ENCODE measurements at places on chromosomes 3 and 15. TPM values are rescaled to one million over a fixed set of nuclear protein-coding genes. Genes with fewer than 3 reads are reported as not detected.

Gene LDHAL6B
- total RNA-seq = not detected

Gene LTK
- 0.07 TPM for total RNA-seq

DNA sequence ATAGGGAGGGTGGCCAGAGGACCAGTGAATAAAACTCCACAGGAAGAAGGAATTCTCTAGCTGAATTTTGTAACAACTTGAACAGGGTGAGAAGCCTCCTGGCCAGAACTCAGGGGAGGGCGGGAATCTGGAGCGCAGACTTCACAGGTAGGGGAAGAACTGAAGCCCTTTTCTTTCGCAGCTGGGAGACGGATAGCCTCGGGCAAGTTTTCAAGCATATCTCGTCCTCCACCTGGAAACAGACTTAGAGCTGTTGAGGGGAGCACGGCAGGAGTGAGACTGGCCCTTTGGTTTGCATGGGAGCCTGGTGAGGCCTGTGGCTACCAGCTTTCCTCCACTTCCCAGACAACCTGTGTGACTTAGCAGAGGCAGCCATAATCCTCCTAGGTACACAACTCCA, 10.9 kb upstream of the RPL39L start:
- no peak for DNase-seq

- DNase-seq = peak; percentile 27
Measured at GRCh38 chr3:48180531-48181253, 7.5 kb downstream of the CDC25A start.

GRCh38 chr3:3260870-3261269, 81.4 kb upstream of the CRBN start:
- DNase-seq = no peak

DNA sequence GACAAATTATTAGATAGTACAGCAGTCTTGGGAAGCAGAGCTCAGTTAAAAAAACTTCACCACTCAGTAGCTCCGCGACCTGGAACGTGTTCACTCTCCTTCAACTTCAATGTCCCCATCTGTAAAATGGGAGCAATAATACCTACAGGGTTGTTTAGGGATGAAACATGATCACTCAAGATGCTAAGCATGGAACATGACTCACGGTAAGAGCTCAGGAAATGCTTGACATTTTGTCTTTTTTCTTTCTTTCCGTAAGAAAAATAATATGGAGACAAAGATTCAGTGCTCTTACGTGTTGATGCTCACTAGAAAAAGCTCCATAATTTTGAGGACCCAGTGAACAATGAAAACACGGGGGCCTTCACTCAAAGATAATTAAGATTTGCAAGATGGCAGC, 606.7 kb upstream of the MDFIC2 start:
- DNase-seq = no peak

DNA sequence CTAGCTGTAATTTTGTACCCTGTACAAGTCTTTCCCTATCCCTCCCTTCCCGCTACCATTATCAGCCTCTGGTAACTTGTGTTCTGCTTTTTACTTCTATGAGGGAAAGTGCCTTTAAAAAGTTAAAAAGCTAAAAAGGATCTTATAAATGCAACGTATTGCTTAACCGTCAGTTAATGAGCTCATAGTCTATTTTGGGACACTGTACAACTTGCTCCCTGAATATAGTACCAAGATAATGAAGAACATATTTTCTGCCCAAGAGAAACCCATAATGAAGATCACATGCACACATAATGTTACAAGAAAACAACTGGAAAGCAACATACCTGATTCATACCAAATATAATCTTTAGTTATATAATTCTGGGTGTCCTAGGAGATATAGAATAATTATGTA, 22.6 kb downstream of the ZIC1 start:
- DNase-seq = no peak

DNA sequence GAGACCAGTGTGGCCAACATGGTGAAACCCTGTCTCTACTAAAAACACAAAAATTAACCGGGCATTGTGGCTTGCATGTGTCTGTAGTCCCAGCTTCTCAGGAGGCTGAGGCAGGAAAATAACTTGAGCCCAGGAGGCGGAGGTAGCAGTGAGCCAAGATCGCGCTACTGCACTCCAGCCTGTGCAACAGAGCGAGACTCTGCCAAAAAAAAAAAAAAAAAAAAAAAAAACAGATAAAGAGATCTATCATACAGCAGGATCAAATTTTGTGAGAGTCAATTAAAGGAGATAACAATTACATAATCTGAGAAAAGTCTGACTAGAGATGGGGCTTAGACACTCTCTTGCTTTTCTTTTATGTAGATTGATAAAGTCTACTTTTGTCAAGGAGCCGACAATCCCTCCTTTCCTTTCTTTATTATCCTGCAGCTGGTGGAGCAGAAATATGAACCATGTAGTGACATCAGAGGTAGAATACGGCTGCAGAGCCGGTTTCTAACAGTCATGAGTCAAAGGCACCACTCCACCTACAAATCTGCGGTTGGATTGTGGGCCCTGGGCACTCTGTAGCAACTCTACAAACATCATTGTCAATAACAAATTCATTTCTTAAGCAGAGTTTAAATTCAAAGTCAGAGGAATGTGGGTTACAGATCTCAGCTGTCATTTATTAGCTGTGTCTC, 9.0 kb downstream of the C2CD4A start:
- DNase-seq = no peak

All from H7 (cell line).